Inflammatory macrophage (primary cell): ENCODE measurements at places on chromosomes 16 and 17.

- no peak for DNase-seq
Measured at GRCh38 chr17:80485846-80486245, 9.4 kb upstream of the NPTX1 start.

DNA sequence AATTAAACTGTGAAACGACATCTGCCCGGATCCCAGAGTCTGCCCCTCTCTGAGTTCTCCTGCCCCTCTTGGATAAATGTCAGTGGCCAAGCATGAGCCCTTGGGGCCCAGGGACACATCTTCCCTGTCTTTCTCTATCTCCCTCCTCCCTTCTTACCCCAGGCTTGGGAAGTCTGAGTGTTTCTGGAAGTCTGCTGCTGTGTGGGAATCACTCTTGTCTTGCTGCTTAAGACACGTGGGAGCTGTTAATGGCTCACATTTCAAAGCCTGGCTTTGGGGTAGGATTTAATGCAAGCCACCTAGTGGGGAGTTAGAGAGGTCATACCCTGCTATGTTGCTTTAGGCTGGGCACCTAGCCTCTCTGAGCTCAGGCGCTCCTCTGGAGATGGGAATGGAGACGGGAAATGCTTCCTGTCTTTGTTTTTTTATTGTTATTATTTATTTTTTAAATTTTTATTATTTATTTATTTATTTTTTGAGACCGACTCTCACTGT, 218.5 kb upstream of the CIBAR2 start:
- peak; percentile 70 for DNase-seq

DNA sequence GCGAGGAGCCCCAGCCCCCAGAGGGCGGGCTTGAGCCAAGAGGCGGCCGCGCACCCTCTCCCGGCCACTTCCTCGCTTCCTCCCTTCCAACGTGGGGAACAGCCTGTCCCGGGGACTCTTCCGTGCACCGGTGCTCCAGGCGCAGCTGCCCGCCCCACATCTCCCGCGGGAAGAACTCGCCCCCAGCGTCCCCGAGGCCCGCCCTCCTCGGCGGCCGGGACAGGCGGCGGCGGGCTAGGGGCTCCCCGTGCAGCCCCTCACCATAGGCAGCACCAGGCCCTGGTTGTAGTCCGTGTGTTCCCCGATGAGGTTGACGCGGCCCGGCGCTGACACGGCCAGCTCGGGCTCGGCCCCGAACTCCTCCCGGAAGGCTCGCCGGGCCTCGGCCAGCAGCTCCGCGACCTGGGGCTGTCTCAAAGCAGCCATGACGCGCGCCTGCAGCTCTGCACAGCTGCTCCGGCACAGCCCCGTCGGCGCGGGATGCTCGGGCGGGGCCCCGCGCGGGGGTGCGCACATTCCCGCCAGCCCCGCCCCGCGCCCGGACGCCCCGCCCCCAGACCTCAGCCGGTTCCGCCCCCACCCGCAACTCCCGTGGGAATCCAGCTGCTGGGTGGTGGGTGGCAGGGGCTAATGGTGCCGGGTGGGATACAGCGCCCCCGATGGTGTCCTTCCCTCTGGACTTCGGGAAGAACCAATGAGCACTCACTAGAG, at the start of gene GALK1:
GALK1 (minus strand) TSS at position 482 of the 711 bp plus-strand sequence; CDS start at position 426, 56 bp downstream.
- peak; percentile 76 for DNase-seq

DNA sequence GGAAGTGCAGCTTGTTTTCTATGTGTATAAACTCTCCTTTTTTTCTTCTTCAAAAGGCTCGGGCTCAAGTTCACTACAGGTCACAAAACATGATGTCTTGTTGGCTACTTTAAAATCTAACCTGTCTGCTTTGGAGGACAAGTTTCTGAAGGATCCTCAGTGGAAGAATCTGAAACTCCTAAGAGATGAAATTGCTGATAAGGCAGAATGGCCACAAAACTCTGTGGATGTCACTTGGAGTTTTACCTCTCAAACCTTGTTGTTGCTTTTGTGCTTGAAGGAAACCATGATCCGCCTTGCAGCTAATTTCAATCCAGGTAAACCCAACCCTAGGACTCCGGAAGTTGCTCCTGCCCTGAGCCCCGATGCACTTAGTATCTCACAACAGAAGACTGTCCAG, 16.5 kb downstream of the TANGO6 start:
- DNase-seq: no peak

DNA sequence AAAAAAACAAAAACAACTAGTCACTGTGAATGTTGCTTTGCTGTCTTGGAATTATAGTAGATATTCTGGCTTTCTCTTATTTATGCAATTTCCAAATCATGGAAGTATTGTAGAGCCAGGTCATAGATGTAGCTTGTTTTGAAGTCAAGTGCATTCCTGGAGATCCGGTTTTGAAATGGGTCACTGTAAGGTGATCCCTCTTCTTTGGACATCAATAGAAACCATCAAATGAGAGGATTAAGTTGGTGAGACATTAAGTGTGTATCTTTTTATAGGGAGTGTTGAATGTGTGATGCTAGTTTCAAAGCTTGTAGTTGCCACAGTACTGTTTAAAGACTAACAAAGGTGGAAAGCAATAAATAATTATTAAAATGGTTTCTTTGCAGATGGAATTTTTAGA, 4.5 kb downstream of the PRKAR1A start:
- DNase-seq: no peak

- no peak for DNase-seq
Measured at GRCh38 chr17:80513892-80514291, 30.7 kb upstream of the RPTOR start.

DNA sequence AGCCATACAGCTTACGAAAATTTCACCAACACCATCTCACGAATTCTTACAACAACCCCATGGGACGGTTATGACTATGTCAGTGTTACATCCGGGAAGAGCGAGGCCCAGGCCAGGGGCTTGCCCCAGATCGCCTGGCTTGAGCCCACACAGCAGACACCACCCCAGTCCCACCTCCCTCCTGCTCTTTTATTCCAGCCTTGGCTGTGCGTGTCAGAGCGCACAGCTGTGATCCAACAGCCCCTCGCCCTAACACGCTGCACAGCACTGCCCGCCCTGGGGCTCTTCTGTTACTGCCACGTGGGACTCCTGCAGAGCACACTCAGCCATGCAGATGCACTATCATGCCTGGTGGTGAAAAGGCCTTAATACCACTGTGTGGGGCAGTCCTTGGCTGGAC, 127.9 kb downstream of the ENGASE start:
- DNase-seq: no peak

DNA sequence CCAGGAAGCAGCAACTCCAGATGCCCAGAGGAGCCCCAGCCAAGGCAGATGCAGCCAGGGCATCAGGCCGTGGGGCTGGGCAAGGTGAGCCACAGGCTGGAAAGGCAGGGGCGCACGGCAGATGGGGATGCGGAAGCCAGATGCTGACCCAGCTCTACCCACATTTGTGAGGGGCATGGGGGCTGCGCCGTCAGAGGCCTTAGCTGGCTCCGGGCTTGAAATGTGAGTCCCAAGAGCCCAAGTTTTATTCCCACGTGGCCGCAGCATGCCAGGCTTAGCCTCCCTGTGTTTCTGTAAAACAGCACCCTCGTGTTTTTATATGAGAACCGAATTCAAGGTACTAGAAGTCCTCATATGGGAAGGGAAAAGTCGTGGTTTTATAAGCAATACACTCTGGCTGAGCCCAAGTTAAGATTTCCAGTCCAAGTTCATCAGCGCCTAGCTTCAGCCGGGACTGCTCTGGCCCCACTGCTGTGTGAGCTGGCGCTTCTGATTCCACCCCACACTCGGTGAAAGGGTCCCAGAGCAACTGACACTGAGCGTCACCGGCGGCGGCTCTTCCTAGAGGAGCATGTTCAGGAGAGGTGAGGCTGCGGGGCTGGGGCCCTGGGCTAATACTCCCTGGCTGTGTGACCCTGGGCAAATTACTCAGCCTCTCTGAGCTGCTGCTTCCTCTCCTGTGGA, 6.7 kb upstream of the C16orf95 start:
- DNase-seq: no peak

- DNase-seq: peak; percentile 22
Measured at GRCh38 chr17:47774331-47774730, 41.3 kb downstream of the TBX21 start.

- no peak for DNase-seq
Measured at GRCh38 chr17:19019041-19019941, 14.7 kb upstream of the FAM83G start.

GRCh38 chr16:66154801-66155200, 211.7 kb upstream of the CDH5 start:
- no peak for DNase-seq

- no peak for DNase-seq
Measured at GRCh38 chr17:67343237-67343636, 23.1 kb downstream of the PSMD12 start.

DNA sequence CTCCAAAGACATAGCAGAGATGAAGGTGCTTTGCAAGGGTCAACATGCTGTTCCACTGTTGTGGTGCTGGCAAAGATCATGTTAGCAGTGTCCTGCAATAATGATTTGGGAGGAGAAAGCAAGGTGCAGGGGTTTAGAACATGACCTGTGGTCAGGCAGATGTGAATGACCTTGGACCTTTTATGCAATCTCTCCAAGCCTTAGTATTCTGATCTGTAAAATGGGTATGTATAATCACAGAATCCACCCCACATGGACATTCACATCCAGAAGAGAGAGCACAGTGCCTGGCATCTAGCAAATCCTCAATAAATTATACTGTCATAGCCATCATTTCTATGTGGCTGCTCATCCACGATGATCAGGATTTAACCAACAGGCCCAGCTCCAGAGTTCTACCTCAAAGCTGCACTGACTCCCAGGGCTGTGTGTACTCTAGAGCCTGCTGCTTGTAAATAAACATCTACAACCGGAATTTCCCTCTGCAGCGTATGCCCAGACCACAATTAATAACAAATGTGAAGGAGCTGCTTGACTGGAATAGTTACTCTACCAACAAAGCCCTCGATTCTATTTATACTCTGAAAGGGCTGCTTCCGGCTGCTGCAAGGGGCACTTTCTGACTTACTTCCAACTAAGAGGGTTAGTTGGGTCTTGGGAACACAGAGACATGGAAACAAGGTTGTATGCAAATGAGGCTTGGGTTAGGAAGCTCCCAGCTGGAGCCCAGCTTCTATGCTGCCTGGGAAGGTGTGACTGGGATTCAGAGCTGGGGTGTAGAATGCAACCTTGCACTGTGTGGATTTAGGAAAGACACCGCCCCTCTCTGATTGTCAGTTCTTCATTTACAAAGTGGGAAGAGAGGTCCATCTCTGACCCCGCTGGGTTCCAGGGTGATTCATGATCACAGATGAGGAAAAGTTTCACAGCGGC, 265.2 kb downstream of the XYLT1 start:
- peak; percentile 54 for DNase-seq

DNA sequence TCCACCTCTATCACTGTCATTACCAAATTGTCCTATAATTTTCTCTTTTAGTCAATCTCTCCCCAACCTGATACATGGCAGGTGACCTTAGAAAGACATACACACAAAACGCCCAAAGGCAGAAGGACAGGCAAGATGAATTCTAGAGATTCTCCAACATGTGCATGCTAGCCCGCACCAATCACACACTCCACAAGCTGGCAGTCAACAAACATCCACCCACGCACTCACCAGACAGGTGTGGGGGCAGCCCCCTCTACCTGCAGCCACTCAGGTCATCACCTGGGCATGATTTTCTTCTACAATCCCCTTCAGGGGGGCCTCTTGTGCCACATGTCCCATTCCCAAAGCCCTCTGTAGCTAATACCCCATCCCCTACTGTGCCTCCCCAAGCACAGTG, 9.5 kb downstream of the MPP2 start:
- no peak for DNase-seq

- no peak for DNase-seq
Measured at GRCh38 chr17:59367657-59368045, 36.2 kb downstream of the YPEL2 start.

GRCh38 chr16:53912155-53912554, 208.2 kb downstream of the FTO start:
- no peak for DNase-seq

DNA sequence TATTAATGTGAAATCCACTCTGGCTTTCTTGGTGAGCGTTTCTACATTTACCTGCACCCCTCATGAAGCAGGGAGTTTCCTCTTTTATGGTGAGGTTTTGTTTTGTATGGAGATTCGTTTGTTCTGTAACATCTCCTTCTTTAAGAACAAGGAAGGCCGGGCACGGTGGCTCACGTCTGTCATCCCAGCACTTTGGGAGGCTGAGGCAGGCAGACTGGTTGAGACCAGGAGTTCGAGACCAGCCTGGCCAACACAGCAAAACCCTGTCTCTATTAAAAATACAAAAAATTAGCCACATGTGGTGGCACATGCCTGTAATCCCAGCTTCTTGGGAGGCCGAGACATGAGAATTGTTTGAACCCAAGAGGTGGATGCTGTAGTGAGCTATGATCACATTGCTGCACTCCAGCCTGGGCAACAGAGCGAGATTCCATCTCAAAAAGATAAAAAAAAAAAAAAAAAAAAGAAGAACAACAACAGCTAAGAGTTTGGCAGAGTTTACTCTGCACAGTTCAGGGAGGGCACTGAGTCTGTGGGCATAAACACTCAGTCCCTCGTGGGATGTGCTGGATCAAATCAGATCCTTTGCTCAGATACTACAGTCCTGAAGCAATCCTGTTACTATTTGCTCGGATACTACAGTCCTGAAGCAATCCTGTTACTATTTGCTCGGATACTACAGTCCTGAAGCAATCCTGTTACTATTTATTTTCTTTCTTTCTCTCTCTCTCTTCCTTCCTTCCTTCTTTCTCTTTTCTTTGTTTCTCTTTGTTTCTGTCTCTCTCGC, 28.9 kb downstream of the ADCY9 start:
- no peak for DNase-seq

DNA sequence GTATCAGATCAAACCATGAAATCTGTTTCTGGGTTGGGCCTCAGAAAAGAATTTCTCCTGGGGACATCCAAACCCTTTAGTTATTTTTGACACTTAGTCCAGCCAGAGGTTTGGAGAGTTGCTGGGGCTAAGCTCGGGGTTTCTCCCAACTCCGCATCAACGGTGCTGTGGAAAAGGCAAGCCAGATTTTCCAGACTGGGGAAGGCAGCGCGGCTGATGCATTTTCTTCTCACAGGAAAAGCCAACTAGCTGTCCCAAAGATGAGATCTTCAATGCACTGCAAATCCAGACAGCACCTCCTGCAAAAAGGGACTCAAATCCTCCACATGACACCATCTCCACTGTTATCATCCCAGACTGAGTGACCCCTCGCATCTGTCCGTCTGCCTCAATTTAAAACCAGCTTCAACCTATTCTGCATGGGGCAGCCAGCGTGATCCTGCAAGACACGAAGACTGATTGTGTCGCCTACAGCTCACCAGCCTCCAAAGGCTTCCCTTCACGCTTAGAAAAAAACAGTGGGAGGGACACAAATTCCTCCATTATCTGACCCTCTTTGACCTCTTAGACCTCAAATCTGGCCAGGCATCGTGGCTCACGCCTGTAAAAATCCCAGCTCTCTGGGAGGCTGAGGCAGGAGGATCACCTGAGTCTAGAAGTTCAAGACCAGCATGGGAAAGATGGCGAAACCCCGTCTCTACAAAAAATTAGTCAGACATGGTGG, 62.0 kb downstream of the GAS7 start:
- no peak for DNase-seq

DNA sequence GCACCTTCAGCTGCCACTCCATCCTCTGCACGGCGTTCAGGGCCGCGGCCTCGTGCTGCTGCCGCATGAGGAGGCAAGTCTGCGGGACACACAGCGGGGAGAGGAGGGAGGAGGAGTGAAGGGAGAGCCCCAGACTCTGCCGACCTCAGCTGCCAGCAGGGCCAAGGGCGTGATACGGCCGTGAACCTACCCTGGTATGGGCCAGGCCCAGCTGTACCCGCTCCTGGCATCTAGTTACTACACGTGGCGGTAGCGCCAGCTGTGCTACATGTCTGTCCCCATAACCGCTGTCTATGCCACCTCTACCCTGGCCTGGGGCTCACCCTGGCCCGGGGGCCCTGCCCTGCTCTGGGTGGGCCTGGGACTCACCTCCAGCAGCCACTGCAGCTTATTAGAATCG, 51.1 kb downstream of the ZNF778 start:
- DNase-seq: no peak
